Activated CD4-positive, alpha-beta T cell treated with anti-CD3 and anti-CD28 coated beads, Interleukin-2, amount 10 ng/mL, durations not matched to agents 7 days and 5 days (primary cell): ENCODE measurements at places on chromosomes 12 and 14. TPM values are rescaled to one million over a fixed set of nuclear protein-coding genes. Genes with fewer than 3 reads are reported as not detected.

RTL1 gene
- total RNA-seq = not detected

HCAR2 gene
- not detected for total RNA-seq

RBM25 gene
- total RNA-seq = 99.4 TPM

CYP27B1 gene
- 1.9 TPM for total RNA-seq

SERPINA1 gene
- 4.1 TPM for total RNA-seq

NDUFB1 gene
- 109 TPM for total RNA-seq

KLRG1 gene
- total RNA-seq = 3.0 TPM

C1S gene
- 1.1 TPM for total RNA-seq

FLVCR2 gene
- total RNA-seq = 1.1 TPM

OAS2 gene
- total RNA-seq = 420 TPM

ACSS3 gene
- not detected for total RNA-seq

CPM gene
- 0.27 TPM for total RNA-seq

TMEM253 gene
- not detected for total RNA-seq

DHRS4 gene
- 28.8 TPM for total RNA-seq

TMPRSS12 gene
- not detected for total RNA-seq

KRT72 gene
- 12.3 TPM for total RNA-seq

NUP107 gene
- total RNA-seq = 82.0 TPM

SERPINA6 gene
- total RNA-seq = not detected

TGFB3 gene
- total RNA-seq = 1.5 TPM

GRIP1 gene
- 0.85 TPM for total RNA-seq

HDAC7 gene
- total RNA-seq = 218 TPM

RPGRIP1 gene
- total RNA-seq = not detected
